ENCODE measurements at places on chromosomes 1 and 21.

GRCh38 chr21:34673006-34673405 is 4.2 kb downstream of the CLIC6 start:
- no peak for DNase-seq

GRCh38 chr1:180502361-180503279 is at the start of gene ACBD6:
ACBD6 (minus strand) TSS chr1:180502577; CDS start chr1:180502266, 311 bp downstream.
- DNase-seq: peak; percentile 85

DNA sequence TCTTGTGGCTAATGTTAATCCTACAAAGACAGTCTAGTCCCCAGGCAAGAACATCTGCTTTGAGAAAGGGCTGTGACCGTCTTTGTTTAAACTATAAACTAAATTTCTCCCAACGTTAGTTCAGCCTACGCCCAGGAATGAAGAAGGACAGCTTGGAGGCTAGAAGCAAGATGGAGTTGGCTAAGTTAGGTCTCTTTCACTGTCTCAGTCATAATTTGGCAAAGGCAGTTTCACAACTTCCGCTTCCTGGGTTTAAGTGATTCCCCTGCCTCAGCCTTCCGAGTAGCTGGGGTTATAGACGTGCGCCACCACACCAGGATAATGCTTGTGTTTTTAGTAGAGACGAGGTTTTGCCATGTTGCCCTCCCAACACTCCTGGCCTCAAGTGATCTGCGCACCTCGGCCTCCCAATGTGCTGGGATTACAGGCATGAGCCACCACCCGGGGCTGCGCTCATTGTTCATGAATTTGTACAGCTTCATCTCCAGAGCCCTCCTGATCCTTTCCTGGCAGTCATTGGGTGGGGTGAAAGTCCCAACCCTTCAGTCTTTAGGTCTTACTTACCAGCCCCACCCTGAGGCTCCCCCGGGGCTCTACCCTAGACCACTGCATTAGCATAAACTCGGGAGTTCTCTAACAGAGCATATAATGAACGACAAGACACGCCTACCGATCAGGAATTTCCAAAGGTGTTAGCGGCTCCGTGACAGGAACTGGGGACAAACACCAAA is 4.9 kb upstream of the MASP2 start:
- no peak for DNase-seq

- DNase-seq: no peak
Measured at GRCh38 chr1:82819234-82819633, 1018.5 kb downstream of the ADGRL2 start.

- DNase-seq: no peak
Measured at GRCh38 chr1:235078480-235079381, 49.9 kb downstream of the TOMM20 start.

DNA sequence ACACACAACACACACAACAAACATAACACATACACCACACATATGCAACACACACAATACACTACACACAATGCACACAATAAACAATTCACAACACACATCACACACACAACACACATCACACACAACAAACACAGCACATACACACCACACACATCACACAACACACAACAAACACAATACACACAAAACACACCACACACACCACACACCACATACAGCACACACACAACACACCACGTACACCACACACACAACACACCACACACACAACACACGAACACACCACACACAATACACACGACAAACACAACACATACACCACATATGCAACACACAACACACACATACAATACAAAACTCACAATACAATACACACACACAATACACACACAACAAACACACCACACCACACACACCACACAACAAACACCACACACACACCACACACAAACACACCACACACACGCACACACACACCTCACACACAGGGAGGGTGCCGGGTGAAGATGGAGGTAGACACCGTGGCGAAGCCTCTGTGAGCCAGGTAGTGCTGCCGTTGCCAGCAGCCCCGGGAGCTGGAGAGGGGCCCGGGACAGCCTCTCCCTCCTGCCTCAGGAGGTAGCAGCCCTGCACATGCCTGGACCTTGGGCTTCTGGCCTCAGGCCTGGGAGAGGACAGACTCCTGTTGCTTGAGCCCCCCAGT is 30.4 kb upstream of the C1orf174 start:
- DNase-seq: no peak

DNA sequence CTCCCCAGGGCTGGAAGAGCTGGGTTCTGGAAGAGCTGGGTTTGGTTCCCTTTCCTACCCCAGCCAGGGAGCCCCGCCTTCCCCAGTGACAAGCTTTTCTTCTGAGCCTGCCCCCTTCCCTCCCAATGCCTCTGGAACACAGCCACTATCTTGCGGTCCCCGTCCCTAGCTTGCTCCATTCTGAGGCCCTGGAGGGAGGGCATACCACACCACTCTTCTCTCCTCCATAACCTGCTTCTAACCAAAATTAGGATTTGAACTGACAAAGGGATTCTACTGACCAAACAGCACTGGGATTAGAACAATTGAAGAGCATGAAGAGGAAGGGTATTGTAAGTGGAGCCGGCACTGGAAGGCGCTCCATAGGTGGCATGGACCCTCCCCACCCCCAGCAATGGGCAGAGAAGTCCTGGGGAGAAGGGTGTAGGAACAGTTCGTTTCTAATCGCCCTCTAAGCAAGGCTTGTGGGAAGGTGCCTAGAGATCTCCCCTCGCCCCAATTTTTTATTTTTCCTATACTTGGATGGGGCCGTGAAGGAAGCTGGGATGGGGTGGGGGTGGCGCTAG is 690 bp downstream of the C1orf216 start:
- DNase-seq: no peak

DNA sequence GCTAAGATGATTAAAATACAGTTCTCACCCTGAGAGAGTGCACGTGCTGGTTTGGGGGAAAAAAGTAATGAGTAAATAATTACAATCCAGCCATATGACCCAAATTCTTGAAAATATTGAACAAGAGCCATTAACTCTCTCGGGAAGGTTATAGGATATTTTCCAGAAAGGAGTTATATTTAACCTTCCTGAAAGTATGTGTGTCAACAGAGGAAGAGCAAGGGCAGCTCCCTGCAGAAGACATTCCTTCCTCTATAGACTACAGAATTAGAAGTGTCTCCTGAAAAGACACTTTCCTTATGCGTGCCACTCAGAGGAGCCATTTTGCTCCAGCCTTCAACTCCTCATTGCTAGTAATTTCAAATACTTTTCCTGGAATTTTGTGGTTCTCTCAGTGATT is 648.7 kb downstream of the USP25 start:
- DNase-seq: no peak

- DNase-seq: no peak
Measured at GRCh38 chr21:35366394-35367080, 317.4 kb upstream of the RUNX1 start.

GRCh38 chr1:153347856-153348255 is 785 bp downstream of the PGLYRP4 start:
- peak; percentile 29 for DNase-seq

Measured in SHP77 (cell line).